ENCODE measurements at places on chromosomes 12 and 14. TPM values are rescaled to one million over a fixed set of nuclear protein-coding genes. Genes with fewer than 3 reads are reported as not detected.

Gene PUS1
- total RNA-seq: 19.8 TPM

Gene LRRC74A
- total RNA-seq: not detected

Gene MMP17
- total RNA-seq: 9.9 TPM

Gene GXYLT1
- 11.7 TPM for total RNA-seq

Gene DRAM1
- total RNA-seq: 16.9 TPM

Gene RNASE3
- not detected for total RNA-seq

Gene CCDC196
- not detected for total RNA-seq

- peaks cover 3% of the 10 kb centered on the region for H3K4me1 ChIP-seq
- no peaks in the 10 kb centered on the region for H3K27me3 ChIP-seq
- H3K4me3 ChIP-seq: no peak overlapping the region
- no peak for DNase-seq
- H3K36me3 ChIP-seq: no peaks in the 10 kb centered on the region
- H3K27ac ChIP-seq: no peak overlapping the region
These were observed 153.6 kb downstream of the PAH start for GRCh38 chr12:102763471-102763870.

DNA sequence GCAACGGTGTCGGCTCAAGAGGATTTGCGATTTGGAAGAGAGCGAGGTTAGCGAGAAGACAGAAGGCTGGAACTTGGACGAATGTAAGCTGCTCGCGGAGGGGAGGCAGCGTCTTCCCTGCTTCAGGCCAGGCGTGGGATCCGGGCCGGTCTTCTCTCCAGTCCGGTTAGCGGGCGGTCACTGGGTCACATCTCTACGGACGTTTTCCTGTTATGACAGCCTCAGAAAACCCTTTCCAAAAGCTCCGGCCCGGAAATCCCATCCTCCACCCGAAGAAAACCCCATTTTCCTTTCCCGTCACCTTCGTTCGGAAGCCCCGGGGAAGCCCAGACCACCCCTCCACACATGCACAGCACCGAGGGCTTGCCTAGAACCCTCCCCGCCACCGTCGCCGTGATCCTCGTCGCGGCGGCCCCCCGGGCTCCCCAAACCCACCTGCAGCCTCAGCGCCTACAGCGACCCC, 268 bp downstream of the NDUFB1 start:
- H3K36me3 ChIP-seq: no peaks in the 10 kb centered on the region
- H3K27ac ChIP-seq: peak overlapping the region; percentile 87
- DNase-seq: no peak
- peak overlapping the region; percentile 85 for H3K4me3 ChIP-seq

GRCh38 chr14:48771717-48772116, 814.5 kb downstream of the RPS29 start:
- H3K27me3 ChIP-seq: no peaks in the 10 kb centered on the region
- no peaks in the 10 kb centered on the region for H3K36me3 ChIP-seq
- no peaks in the 10 kb centered on the region for H3K4me1 ChIP-seq
- no peak overlapping the region for H3K27ac ChIP-seq

DNA sequence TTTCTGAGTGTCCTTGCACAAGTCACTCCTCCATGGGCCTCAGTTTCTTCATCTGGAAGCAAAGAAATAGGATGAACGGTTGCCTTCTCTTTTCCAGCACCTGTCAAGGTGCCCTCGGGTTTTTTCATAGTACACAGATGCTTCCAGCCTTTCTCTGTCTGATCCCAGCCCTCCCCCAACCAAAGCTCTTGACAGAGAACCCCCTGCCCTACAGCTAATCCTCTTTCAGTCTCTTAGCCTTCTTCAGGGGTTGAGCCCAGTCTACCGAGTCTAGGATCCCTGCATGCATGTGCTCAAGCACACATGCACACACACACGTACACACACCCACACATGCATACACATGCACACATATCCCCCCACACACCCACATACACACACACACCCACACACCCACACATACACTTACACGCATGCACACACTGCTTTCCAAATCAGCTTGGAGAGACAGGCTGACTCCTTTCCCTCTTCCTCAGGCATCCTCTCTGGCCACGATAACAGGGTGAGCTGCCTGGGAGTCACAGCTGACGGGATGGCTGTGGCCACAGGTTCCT, 4.7 kb downstream of the CDCA3 start:
- no peaks in the 10 kb centered on the region for H3K4me1 ChIP-seq
- no peak overlapping the region for H3K4me3 ChIP-seq
- H3K27ac ChIP-seq: no peak overlapping the region
- no peak for DNase-seq
- no peaks in the 10 kb centered on the region for H3K36me3 ChIP-seq

GRCh38 chr12:69331519-69331908, 16.7 kb upstream of the LYZ start:
- no peaks in the 10 kb centered on the region for H3K4me1 ChIP-seq
- no peak for DNase-seq
- H3K4me3 ChIP-seq: peak overlapping the region; percentile 32
- no peaks in the 10 kb centered on the region for H3K27me3 ChIP-seq

- no peak for DNase-seq
- H3K27me3 ChIP-seq: no peaks in the 10 kb centered on the region
These were observed 45.6 kb downstream of the GUCY2C start for GRCh38 chr12:14650789-14651188.

GRCh38 chr12:2413301-2413700, 360.5 kb downstream of the CACNA1C start:
- H3K4me1 ChIP-seq: peaks cover 7% of the 10 kb centered on the region
- no peak for DNase-seq
- no peak overlapping the region for H3K27ac ChIP-seq
- no peak overlapping the region for H3K4me3 ChIP-seq

DNA sequence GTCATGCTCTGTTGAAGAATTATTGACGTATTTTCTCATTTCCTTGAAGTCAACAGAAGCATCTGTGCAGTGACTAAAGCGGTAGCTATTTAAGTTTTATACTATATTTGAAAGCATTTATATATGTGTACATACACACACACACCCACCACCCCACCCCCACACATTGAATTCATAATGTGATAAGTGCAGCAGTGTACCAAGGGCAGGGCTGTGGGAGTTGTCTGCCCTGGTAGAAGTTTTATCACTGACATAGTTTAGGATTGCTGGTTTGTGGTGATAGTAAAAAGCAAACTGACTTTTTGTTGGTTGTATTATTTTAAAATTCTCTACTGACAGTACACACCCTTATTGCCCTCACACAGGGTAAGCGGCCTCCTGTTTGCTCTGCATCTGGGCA, 39.1 kb downstream of the GAS2L3 start:
- no peaks in the 10 kb centered on the region for H3K4me1 ChIP-seq
- H3K27ac ChIP-seq: no peak overlapping the region

DNA sequence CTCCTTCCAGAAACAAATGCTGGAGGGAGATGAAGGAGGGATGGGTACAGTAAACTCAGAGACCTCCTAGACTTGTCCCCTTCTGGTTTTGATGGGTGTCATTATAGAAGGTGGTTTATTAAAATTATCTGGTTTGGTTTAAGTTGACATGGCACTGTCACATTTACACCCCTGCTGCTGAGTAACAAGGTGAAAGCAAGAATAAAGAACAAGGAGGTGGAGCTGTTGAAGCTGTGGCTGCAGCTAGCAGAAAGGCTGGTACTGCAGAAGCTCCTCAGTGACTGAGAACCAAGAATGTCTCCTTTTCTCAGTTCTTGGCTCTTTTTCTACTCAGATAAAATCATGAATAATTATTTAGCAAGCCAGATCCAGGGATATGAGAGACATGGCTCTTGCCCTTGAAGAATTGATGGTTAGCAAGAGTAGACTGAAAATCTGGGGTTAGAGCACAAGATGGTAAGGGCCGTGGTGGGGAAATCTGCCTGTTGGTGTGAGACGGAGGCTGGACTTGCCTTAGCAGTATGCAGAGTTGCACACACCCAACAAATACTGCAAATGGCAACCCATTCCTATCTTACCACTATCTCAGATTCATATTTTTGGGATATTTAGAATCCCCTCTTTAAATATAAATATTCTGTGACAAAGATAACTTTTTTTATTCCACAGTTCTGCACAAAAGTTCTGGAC, at the start of gene GZMH:
Gene GZMH, minus strand, starts transcription at position 31 of the 690 bp plus-strand sequence. CDS start 72 bp downstream, outside the sequence.
- no peak within 1 kb of the TSS for H3K27ac ChIP-seq
- no peaks in the 10 kb centered on the region for H3K27me3 ChIP-seq
- no peaks in the 10 kb centered on the region for H3K4me1 ChIP-seq
- H3K4me3 ChIP-seq: no peak within 1 kb of the TSS

GRCh38 chr14:71482671-71483070, 449.6 kb upstream of the RGS6 start:
- no peak overlapping the region for H3K4me3 ChIP-seq
- H3K4me1 ChIP-seq: no peaks in the 10 kb centered on the region
- no peak overlapping the region for H3K27ac ChIP-seq

DNA sequence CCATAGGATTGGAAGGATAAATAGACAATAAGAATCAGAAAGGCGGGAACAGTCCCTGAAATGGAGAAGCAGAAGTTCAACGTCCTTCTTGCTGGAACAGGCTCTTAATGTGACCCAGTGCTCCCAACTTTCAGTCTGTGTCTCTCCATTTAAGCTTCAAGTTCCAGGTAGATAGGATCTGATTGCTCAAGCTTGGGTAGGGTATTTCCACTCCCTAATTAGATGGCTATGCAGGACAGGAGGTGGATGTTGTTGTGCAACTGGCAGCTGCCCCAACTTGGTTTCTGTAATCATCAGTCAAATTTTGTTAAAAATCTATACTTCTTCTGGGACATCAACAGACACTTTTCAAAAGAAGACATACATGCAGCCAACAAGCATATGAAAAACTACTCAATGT, 266.2 kb downstream of the C12orf75 start:
- no peaks in the 10 kb centered on the region for H3K27me3 ChIP-seq
- no peak overlapping the region for H3K4me3 ChIP-seq
- H3K27ac ChIP-seq: no peak overlapping the region
- no peaks in the 10 kb centered on the region for H3K36me3 ChIP-seq

- H3K27me3 ChIP-seq: no peaks in the 10 kb centered on the region
- H3K4me3 ChIP-seq: peak overlapping the region; percentile 43
- no peaks in the 10 kb centered on the region for H3K36me3 ChIP-seq
- peaks cover 10% of the 10 kb centered on the region for H3K4me1 ChIP-seq
- DNase-seq: peak; percentile 83
These were observed 57.7 kb downstream of the HMGA2 start for GRCh38 chr12:65881965-65882413.

- no peaks in the 10 kb centered on the region for H3K36me3 ChIP-seq
- H3K27ac ChIP-seq: no peak overlapping the region
- no peaks in the 10 kb centered on the region for H3K27me3 ChIP-seq
- peak; percentile 63 for DNase-seq
- H3K4me3 ChIP-seq: no peak overlapping the region
- H3K4me1 ChIP-seq: peaks cover 12% of the 10 kb centered on the region
These were observed 48.8 kb downstream of the LRCOL1 start for GRCh38 chr12:132561427-132562156.

- H3K4me3 ChIP-seq: no peak overlapping the region
- H3K27me3 ChIP-seq: no peaks in the 10 kb centered on the region
- no peaks in the 10 kb centered on the region for H3K36me3 ChIP-seq
- no peak overlapping the region for H3K27ac ChIP-seq
These were observed 29.1 kb downstream of the FSCB start for GRCh38 chr14:44477953-44478352.

GRCh38 chr14:81164167-81164774, 56.5 kb downstream of the GTF2A1 start:
- H3K4me1 ChIP-seq: no peaks in the 10 kb centered on the region
- H3K4me3 ChIP-seq: no peak overlapping the region
- no peak for DNase-seq
- H3K36me3 ChIP-seq: no peaks in the 10 kb centered on the region
- no peaks in the 10 kb centered on the region for H3K27me3 ChIP-seq
- no peak overlapping the region for H3K27ac ChIP-seq

GRCh38 chr12:23611320-23611719, 338.1 kb downstream of the SOX5 start:
- no peak for DNase-seq
- H3K27me3 ChIP-seq: no peaks in the 10 kb centered on the region
- H3K4me1 ChIP-seq: peaks cover 1% of the 10 kb centered on the region
- H3K4me3 ChIP-seq: no peak overlapping the region
- no peak overlapping the region for H3K27ac ChIP-seq

- no peaks in the 10 kb centered on the region for H3K4me1 ChIP-seq
- no peak for DNase-seq
- no peaks in the 10 kb centered on the region for H3K36me3 ChIP-seq
- no peak overlapping the region for H3K27ac ChIP-seq
- H3K4me3 ChIP-seq: no peak overlapping the region
These were observed 28.3 kb upstream of the SLC5A8 start for GRCh38 chr12:101238306-101238705.

GRCh38 chr12:117972301-117972700, 3.5 kb upstream of the KSR2 start:
- no peak overlapping the region for H3K27ac ChIP-seq
- no peaks in the 10 kb centered on the region for H3K27me3 ChIP-seq
- no peak overlapping the region for H3K4me3 ChIP-seq
- no peak for DNase-seq
- H3K4me1 ChIP-seq: peaks cover 1% of the 10 kb centered on the region

DNA sequence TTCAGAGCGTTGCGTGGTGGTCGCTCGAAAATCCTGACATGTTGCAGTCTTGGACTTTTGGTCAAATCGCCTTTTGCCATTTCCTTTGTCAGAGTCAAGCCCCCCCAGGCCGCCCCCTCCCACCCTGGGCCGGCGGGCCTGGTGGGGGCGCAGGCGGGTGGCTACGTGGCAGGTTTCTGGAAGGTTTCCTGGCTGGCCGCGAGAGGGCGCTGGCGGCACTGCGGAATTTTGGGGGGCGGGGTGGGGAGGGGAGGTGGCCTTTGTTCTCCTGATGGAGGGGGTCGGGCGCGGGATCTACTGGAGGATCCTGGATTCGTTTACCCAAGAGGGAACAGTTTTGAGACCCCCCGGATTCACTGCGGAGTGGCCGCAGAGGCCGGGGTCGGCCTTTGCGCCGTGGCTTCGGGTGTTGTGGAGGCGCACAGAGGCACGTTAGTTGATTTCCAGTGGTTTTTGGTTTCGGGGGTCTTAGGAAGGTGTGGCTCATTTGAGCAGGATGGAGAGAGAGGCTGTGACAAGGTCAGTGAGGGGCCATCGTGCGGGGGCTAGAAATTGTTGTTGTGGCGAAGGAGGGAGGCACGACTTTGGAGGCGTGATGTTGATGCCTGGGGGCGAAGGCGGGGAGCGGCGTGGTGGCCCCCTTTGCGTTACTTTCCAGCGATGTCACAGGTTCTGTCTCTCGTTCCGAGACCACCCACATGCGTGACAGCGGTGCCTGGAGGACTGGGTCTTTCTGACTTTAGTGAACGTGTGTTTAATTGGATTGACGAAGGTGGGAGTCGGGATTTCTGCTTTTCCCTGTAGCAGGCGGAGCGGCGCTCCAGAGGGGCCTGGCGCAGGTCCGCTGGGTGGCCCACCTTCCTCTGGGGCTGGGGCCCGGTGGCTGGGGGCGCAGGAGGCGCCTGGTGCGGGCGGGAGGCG, 1.4 kb downstream of the MEG3 start:
- H3K27ac ChIP-seq: peak overlapping the region; percentile 72
- peak overlapping the region; percentile 49 for H3K4me3 ChIP-seq
